ENCODE measurements at places on chromosomes 12 and 14.

DNA sequence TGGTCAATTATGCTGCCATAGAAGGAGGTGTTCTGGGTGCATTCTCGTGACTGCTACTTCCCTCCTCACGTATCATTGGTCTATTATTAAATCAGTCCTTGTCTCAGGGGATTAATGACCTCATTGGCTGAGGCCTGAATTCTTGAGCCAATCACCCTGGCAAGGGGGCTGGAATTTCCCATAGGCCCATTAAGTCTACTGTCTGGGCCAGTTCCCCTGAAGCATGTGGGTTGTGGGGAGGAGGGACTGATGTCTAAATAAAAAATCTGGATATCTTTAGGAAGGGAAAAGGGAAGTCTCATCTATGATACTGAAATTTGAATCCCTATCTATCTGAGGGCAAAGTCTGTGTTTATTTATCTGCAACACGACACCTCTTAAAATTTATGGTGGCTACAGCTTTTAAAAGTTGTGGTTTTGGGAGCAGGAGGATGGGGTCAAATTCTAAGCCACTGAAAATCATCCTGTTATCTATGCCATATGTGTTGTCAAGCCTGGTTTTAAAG is 71.9 kb downstream of the DYRK2 start:
- DNase-seq: peak; percentile 12

- DNase-seq: no peak
These were observed 624.6 kb downstream of the AACS start for GRCh38 chr12:125689576-125690410.

- no peak for DNase-seq
These were observed 1217.4 kb upstream of the FLRT2 start for GRCh38 chr14:84312551-84312950.

DNA sequence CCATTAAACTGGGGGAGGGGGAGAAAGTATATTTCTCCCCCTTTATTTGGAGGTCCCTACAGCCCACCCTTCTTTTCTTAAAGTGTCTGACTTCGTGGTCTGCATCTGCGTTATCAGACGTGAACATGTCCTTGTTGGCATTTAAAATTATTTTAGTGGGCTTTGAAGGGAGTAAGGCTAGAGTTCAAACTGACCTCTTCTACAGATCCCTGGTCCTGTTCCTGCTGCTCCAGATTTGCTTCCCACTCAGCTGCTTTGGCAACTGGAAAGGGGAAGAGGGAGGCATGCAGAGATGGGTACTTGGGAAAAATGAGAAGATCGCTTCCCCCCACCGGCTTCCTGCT is 611 bp upstream of the SIX6 start:
- no peak for DNase-seq

GRCh38 chr12:6542209-6543009 is 8.1 kb downstream of the GAPDH start:
- no peak for DNase-seq

- DNase-seq: no peak
These were observed 131.9 kb upstream of the CLEC14A start for GRCh38 chr14:38387821-38388220.

GRCh38 chr12:93978553-93978952 is 169.8 kb upstream of the PLXNC1 start:
- no peak for DNase-seq

DNA sequence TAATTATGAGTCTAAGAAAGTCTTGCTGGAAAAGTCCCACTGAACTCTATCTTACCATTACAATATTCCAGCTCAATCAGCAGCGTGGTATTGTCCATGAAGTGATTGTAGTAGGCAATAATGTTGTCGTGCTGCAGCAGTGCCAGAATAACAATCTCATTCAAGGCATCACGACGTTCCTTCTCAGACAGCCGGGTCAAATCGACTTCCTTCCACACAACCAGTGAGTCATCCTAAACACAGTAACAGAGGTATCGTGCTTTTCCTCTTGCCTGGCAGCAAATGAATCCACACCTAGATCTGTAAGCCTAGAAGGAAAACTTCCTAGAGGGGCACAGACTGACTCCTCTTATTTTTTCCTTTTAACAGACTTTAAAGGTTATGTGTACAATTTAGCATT is 2.9 kb downstream of the NEK9 start:
- peak; percentile 61 for DNase-seq

- DNase-seq: no peak
These were observed 201.0 kb downstream of the BTG1 start for GRCh38 chr12:91944637-91945036.

GRCh38 chr14:101364503-101365328 is 196.6 kb upstream of the DIO3 start:
- DNase-seq: no peak

GRCh38 chr12:126434412-126434985 is 1369.3 kb downstream of the AACS start:
- no peak for DNase-seq

- DNase-seq: no peak
These were observed 64.3 kb downstream of the PDE6H start for GRCh38 chr12:15037091-15037687.

- DNase-seq: no peak
These were observed 134.1 kb downstream of the PLEKHA5 start for GRCh38 chr12:19263672-19264071.

DNA sequence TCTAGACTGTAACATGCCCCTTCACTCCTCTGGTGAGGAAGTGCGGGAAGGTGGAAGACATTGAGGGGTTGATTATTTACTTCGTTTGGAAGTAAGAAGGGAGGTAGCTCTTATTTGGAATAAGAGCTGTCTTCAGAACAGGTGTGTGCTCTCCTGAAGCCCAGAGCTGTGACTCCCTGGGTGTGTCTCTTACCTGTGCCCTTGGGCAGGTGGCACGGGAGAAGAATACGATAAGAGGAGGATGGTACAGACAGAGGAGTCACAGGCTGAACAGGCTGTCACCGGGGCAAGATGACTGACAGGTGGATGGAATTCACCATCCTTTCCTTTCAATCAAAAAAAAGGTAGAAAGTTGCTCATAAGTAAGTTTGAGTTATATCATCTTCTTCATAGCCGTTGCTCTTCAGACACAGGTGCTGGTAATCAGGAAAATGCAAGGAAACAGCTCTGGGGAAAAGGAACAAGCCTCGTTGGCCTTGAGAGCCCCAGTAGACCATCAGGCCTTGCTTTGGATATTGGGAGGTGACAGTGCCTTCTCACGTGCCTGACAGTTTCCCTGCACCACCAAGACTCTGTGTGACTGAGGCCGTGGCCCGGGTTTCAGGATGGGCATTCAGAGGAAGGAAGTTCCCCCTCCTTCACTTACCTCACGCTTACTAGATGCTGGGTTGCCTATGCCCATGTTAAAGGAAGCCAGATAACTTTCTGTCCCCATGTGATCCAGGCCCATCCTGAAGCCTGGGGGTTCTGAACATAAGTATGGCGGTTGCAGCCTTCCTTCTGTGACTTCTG is 120.4 kb downstream of the ETV6 start:
- DNase-seq: no peak
